A549 treated with GW870086 at 1 μM for 4 hours (cell line): ENCODE measurements at places on chromosomes 2 and 18. TPM values are rescaled to one million over a fixed set of nuclear protein-coding genes. Genes with fewer than 3 reads are reported as not detected.

Gene LIMS1
- 46.5 to 70.3 TPM (median 68.3 TPM) in 5 replicates for total RNA-seq

Gene STARD6
- total RNA-seq, result 0.22 TPM in 1 of 5 replicates, not detected in the others

Gene SERPINB11
- total RNA-seq, result 0.13 to 0.17 TPM (median 0.15 TPM) in 3 of 5 replicates, not detected in the others

Gene CFAP221
- total RNA-seq, result 0.09 to 0.38 TPM (median 0.26 TPM) in 4 of 5 replicates, not detected in the other

Gene PSD4
- 10.8 to 13.2 TPM (median 12.7 TPM) in 5 replicates for total RNA-seq

Gene TGFA
- 4.4 to 5.2 TPM (median 4.7 TPM) in 5 replicates for total RNA-seq

Gene RAPH1
- total RNA-seq, result 4.5 to 7.8 TPM (median 7.4 TPM) in 5 replicates

Gene CNPPD1
- total RNA-seq, result 37.6 to 45.1 TPM (median 44.4 TPM) in 5 replicates

Gene FN1
- 166 to 254 TPM (median 186 TPM) in 5 replicates for total RNA-seq

Gene SH2D6
- 0.54 to 0.99 TPM (median 0.62 TPM) in 5 replicates for total RNA-seq

Gene C1QL2
- total RNA-seq, result 0.18 to 0.57 TPM (median 0.34 TPM) in 5 replicates

Gene SOX11
- not detected in 5 replicates for total RNA-seq

Gene RIT2
- total RNA-seq, result not detected in 5 replicates

Gene COL3A1
- total RNA-seq, result 0.09 to 0.26 TPM (median 0.17 TPM) in 5 replicates

Gene C2orf80
- not detected in 5 replicates for total RNA-seq
